ENCODE measurements at places on chromosomes 4 and X.
A peak's percentile ranks its signal among the peaks of the same experiment; 100 is the strongest.

DNA sequence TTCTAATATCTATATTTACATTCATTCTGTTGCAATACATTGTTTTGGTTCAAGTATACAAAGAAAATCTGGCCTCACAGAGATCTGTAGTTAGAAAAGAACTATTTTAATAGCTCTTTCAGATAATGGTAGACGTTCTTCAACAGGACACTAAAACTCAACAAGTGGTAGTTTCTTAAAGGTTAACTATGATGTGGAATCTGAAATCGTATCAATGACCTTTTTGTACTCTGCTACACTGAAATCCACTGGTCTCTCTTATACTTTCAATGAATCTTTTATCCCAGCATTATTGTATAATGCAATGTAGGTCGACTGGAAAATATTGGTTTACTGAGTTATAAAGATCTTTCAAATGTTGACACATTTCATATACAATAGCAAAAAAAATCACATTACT, 12.7 kb downstream of the TMEM185A start:
- DNase-seq = no peak

DNA sequence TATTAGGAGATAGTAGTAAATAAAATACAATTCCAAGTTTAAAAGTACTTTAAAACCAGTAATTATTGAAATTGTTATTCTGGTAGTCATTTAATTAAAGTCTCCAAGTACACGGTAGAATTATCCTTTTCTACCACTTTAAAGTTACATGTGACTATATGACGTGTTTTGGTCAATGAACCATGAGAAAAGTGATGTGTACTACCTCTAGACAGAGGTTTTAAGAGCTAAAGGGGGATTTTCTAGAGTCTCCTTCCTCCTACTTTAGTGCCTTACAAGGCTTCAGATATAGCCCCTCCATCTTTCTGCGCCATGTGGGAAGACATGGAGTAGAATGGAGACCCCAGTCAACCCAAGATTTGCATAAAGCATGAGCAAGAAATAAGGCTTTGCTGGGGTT, 2296.6 kb upstream of the AGA start:
- no peak for DNase-seq

DNA sequence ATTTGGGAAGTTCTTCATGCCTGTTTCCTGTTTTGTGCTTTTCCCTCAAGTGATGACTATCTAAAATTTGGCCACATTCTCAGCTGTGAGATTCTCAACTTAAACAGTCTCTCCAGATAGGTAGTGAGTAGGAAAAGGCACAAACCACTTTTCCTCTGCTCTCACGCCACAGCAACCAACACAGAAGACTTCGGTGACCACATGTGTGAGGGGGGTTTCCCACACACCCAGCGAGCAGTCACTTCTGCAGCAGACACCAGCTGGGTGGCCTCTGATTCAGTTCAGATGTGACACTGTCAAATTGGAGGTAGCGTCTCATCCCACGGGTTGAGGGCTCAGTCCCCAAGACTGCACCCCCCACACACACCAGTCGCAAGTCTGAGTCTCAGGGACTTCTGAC, 25.1 kb upstream of the CLDN34 start:
- no peak for DNase-seq

- no peak for DNase-seq
Measured at GRCh38 chr4:185309770-185310169, 86.0 kb downstream of the LRP2BP start.

DNA sequence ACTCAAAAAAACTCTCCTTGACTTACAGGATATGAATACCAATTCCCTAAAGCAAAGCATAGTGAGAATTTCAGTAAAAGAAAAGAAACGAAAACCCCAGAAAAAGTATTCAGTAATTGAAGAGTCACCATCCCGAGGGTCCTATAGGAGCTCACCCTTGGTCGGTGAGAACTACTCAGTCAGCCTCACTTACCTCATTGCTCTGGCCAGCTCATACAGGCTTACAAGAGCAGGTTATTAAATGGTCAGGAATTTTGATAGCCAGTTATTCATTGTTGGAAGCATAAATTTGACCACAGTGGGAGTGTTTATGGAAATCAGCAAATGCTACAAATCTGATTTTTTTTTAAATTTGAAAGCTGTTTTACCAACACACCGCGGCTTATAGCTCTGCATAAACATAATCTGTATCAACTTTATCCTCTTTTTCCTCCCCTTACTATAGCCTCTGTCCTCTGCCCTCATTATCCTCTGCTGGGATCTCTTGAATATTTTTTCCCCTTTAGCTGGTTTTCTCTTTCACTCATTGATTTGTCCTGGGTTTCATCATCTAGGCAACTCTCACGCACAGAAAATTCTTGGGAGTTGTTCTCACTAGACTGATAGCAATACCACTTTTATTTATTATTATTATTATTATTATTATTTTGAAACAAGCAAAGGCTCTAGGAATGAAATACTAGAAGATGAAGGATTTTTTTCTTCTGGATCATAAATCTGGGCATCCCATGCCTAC, 11.0 kb upstream of the CXCL2 start:
- no peak for DNase-seq

DNA sequence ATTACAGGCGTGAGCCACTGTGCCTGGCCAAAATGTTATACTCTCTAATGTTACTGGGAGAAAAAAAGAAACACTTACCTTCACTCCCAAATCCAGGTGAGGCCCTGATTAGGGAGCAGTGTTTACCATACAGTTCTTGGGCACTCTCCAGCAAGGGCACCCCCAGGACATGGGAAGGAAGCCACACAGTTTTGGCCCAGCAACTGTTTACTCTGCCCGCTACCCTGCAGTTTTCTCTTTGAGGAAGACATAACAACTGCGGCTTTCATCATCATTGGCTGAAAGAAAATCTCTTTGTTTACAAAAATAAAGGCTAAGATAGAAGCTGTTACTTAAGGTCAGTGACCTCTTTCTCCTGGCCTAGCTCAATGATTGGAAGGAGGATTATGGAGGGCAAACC, 145.5 kb upstream of the DUSP21 start:
- DNase-seq = no peak

DNA sequence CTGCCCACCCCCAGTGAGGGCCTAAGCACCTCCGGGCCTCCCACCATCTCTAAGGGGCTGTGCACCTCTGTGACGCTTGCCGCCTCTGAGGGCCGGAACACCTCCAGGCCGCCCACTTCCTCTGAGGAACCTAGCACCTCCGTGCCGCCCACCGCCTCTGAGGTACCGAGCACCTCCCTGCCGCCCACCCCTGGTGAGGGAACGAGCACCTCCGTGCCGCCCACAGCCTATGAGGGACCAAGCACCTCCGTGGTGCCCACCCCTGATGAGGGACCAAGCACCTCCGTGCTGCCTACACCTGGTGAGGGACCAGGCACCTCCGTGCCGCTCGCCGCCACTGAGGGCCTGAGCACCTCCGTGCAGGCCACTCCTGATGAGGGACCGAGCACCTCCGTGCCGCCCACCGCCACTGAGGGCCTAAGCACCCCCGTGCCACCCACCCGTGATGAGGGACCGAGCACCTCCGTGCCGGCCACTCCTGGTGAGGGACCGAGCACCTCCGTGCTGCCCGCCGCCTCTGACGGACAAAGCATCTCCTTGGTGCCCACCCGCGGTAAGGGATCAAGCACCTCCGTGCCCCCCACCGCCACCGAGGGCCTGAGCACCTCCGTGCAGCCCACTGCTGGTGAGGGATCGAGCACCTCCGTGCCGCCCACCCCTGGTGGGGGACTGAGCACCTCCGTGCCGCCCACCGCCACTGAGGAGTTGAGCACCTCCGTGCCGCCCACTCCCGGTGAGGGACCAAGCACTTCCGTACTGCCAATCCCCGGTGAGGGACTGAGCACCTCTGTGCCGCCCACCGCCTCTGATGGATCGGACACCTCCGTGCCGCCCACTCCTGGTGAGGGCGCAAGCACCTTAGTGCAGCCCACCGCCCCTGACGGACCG, 977 bp downstream of the MAGEE1 start:
- DNase-seq = peak; percentile 47

GRCh38 chr4:175109933-175110332, 191.8 kb downstream of the ADAM29 start:
- no peak for DNase-seq

DNA sequence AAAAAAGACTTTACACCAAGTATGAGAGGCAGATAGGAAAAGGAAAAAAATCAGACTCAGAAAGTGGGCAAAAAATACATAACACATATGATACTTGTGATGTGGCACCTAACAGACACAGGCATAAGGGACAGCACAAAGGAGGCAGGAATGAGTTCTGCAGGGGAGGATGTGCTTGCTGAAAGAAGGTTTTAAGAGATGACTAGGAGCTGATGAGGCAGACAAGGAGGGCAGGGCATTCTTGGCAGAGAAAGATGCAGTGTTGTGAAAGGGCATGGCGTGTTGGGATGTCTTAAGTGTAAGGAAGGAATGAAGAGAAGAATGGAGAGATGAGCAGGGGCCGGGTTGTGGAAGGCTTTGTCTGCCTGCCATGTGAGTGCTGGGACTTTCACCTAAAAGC, 49.7 kb upstream of the TMEM154 start:
- no peak for DNase-seq

DNA sequence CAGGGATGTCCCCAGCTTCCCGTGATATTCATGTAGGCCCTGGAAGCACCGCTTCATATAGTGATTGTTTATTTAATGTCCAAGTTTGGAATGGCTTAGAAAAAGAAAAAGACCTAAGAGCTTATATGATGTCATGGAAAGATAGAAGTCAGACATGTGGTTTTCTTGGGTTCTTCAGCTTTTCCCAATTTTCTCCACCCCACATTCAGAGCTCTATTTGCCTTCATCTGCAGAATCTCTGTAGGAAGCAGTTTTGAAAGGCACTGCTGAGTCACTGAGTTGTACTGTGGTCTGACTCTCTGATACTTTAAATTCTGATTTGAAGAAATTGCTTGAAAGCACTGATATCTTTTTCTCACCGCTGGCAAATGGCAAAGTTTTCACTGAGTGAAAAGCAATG, 120.6 kb upstream of the EDNRA start:
- no peak for DNase-seq

- no peak for DNase-seq
Measured at GRCh38 chr4:67680581-67681222, 20.3 kb downstream of the UBA6 start.

GRCh38 chr4:101846550-101846949, 56.0 kb downstream of the BANK1 start:
- no peak for DNase-seq

GRCh38 chrX:19334945-19335626, 8.6 kb upstream of the PDHA1 start:
- DNase-seq = no peak

- DNase-seq = no peak
Measured at GRCh38 chrX:21738950-21739287, 19.0 kb downstream of the SMPX start.

- DNase-seq = no peak
Measured at GRCh38 chrX:49077941-49078340, 1.7 kb downstream of the WDR45 start.

DNA sequence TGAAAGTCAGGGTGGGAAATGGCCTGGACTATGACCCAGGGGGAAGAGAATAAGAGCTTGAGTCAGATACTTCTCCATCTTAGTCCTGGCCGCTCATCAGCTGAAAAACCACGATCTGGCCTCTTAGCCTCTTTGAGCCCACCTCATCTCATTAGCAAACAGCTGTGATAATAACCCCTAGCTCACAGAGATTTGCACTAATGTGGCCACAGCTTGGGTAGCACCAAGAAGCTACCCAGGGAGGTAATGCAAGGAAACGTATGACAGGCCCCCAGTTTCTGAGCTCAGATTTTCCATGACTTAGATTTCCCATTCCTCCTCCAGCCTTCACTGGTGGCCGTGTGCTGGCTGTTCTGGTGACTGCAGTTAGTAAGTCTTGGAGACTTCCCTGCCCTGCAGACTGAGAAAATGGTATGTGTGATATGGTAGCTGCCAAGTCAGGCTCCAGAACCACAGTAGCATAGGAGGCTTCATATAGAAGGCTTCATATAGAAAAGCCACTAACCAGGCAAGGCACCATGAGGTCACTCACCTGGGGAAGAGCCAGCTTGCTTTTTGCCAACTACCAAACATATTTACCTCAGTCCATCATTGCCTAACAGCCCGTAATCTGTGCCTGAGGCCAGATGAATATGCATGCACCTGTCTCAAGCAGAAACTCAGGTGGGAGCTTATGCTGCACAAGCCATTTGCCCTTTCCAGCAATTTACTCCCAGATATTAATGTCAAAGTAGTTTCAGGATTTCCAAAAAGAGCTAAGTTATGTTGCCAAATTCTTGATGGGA, 51.4 kb upstream of the GABRE start:
- no peak for DNase-seq

DNA sequence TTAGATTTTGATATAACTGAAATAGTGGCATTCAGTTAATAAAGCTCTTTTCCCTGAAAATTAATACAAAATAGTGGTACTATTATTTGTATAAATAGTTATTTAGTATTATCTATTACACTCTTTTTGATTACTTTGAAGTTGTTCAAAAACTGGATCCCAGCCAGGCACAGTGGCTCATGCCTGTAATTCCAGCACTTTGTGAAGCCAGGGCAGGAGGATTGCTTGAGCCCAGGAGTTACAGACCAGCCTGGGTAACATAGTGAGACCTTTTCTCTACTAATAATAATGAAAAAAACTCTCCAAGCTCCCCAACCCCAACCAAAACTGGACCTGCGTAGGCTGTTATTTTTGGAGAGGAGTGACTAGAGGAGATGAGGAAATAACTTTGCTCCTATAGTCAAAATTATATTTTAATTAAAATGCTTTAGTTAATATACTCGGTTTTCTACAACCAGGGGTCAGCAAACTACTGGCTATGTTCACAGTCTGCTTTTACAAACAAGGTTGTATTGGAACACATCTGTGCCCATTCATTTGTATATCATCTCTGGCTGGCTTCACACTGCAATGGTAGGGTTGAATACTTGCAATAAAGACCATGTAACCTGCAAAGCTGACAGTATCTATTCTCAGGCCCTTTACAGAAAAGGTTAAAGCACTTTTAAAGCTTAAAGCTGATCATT, 27.6 kb downstream of the GUCY1A1 start:
- DNase-seq = no peak

DNA sequence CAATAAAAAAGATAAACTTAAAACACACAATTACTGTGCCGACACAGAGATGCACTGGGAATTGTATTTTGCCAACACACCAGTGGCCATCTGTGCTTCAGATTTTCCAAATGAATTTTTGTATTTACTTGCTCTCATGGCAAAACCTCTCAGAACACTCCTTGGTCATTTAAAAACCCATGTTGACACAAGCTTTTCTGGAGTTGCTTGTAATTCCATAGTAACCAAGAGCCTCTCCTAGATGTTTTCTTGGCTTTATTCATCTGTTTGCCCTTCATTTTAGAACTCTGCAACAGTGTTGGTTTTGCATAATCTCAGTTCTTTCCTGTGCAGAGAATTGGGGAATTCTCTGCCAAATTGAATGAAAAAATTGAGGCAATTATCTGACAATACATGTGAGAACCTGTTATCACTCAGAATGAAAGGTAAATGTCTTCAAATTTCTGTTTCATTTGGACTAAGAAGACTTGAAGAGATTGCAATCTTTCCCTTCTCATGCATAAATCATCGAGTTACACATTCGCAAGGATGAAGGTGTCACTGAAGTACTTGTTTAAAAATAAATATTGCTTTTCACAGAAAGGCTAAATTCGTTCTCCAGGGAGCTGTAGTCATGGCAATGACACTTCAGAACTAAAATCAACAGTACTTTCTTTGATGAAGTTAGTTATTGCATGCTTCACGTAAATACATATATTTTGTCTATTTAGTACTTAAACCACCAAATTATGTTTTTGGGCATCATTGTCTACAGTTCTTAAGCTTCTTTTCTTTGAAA, 301.8 kb upstream of the CTSO start:
- no peak for DNase-seq
